CD4-positive, alpha-beta T cell treated with Interleukin-4 for 4 hours (primary cell): ENCODE measurements at places on chromosomes 11 and 22.

DNA sequence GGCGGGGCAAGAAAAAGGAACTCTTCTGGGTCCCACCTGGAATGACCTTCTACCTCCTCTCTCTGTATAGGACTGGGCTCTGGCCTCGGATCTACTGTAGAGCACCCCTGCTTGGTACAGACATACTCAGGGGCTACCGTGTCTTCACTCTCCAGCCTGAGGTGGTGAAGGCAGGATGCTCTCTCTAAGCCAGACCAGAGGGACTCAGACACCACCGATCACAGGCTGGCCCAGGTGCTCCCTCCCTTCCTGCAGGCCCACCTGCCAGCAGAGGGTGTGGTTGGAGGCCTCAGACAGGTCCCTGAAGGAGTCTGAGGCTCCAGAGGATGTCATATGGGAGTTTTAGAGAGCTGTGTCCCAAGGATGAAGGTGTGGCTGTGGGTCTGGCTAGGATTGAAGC lies 4.1 kb downstream of the NHERF4 start:
- DNase-seq: no peak

GRCh38 chr11:85806876-85807275 lies 4.1 kb downstream of the SYTL2 start:
- no peak for DNase-seq

- no peak for DNase-seq
Observed at GRCh38 chr11:125016413-125016812, 46.7 kb upstream of the SLC37A2 start.

GRCh38 chr11:23632293-23632692 lies 772.0 kb upstream of the CCDC179 start:
- no peak for DNase-seq

- no peak for DNase-seq
Observed at GRCh38 chr11:112223121-112223520, 3.1 kb upstream of the PTS start.
